Cortex of kidney (tissue), 1 donor: ENCODE measurements at places on chromosomes 6 and 20.

GRCh38 chr6:159679091-159680077 is 13.7 kb downstream of the SOD2 start:
- DNase-seq = no peak

DNA sequence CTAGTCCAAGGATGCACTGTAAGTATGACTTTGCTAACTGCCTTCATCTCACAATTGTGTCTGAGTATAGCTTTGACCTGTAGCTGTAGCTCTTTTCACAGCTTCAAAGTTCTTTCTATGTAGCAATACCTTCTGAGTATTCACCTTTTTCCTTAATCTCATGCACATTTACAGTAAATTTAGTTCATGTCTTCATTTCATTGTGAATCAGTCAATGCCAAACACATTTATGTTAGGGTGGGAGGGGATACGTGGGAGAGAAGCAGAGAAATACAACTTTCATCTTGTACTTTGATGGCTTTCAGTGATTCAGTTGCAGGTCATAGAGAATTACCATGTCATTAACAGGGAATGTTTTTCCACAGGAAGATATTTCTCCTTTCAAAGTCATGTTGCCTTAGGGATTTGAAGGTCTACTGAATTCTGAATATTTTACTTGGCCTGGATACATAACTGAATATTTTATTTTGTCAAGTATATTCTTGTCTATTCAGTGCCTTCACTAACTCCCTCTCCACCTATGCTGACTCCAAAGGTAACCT is 119.2 kb downstream of the TINAG start:
- no peak for DNase-seq

DNA sequence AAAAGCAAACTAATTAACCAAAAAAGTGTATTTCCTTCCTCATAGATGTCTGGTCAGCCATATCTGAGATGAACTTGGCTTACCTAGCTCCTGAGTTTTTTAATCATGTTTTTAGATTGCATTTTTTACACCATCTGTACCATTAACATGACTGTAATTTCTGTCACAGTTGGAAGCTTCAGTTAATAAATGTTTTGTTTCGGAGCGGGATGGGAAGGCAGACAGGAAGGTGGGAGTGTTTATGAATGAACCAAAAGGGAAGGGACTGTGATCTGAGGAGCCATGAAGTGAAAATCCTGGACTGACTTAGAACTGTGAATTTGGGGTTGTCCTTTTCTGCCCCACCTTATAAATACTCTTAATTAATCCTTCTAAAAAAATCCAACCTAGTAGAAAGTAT is 445.6 kb upstream of the SOX4 start:
- DNase-seq = no peak

DNA sequence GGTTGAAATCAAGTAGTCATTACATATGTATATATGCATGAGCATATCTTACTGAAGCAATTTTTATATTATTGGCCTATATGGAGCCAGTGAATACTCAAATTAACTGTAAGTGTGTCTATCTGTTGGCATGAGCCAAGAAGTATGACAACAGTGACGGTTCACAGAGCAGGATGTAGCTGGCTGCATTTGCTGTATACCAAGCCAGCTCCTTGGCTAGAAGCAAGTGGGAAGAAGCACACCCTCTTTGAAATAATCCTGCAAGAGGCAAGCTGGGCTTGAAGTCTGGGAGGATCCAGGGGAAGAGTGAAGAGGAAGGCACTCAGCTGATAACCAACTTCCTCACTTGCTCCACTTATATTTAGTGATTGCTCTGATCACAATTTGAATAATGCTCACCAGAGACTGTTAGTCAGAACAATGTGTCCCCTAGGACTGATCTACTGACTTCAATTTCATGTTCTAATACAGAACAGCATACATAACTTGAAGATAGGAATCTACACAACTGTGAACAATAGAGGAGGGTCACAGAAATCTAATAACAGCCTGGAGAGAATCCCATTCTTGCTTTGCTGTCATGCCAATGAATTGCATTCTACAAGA is 497.3 kb downstream of the PRKN start:
- no peak for DNase-seq

DNA sequence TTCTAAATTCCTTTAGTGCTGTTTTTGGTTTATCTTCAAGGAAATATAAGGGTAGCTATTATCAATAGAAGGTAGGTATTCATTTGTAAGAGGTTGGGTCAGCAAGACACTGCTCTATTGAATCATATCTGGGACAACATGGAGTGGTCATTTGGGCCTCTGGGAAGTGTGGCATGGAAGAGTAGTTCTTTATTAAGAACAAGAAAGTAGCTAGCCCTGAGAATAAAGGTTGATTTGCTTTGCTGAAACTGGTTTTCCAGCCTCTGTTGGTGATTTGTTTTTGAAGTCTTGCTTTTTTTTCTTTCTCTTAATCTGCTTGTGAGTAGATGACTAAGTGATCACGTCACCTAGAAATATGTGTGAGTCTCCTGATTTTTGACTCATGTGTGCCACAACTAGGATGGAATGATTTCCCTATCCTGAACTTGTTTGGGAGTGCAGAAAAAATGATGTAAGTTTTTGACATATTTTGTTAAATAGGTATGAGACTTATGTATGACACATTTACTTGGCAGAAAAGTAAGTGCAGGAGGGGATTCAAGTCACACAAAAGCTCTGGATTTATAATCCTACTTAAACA is 381.8 kb downstream of the CENPW start:
- DNase-seq = no peak

- no peak for DNase-seq
These were observed 158.3 kb downstream of the GRM4 start for GRCh38 chr6:33987531-33988021.

- DNase-seq = no peak
These were observed 463 bp upstream of the HLA-DMB start for GRCh38 chr6:32941214-32941768.

DNA sequence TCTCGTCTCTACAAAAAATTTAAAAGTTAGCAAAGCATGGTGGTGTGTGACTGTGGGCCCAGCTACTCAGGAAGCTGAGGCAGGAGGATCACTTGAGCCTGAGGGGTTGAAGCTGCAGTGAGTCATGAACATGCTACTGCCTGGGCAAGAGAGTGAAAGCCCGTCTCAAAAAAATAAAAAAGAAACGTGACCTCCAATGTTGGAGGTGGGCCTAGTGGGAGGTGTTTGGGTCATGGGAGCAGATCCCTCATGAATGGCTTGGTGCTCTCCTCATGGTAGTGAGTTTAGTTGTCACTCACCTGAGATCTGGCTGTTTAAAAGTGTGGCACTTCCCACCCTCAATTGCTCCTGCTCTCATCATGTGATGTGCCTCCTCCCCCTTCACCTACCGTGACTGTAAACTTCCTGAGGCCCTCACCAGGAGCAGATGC is 24.3 kb downstream of the RBL1 start:
- DNase-seq = no peak

GRCh38 chr6:34120953-34121675 is 24.8 kb downstream of the GRM4 start:
- DNase-seq = no peak

- no peak for DNase-seq
These were observed 58.4 kb upstream of the IER3 start for GRCh38 chr6:30802731-30803130.

- no peak for DNase-seq
These were observed 237.5 kb downstream of the CDC5L start for GRCh38 chr6:44624936-44625573.

DNA sequence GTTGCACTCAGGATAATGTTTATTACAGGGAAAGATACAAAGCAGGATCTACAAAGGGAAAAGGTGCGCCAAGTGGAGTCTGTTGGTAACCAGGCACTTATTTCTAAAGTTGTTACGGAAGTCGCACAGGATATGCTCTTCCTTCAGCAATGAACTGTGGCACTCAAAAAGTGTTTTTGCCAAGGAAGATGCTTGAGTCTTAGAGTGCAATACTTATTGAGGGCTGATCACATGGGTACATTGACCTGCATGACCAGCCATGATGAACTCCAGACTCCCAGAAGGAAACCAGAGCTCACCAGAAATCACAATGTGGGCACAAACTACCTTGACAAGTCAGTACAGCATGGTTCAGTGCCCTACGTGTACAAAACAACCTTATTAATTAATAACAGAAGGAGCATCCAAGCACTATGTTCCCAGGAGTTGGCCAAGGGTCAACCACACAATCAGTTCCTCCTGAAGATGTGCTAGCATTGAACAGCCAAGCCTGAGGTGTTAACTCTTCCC is 270.7 kb upstream of the TFAP2D start:
- DNase-seq = no peak

DNA sequence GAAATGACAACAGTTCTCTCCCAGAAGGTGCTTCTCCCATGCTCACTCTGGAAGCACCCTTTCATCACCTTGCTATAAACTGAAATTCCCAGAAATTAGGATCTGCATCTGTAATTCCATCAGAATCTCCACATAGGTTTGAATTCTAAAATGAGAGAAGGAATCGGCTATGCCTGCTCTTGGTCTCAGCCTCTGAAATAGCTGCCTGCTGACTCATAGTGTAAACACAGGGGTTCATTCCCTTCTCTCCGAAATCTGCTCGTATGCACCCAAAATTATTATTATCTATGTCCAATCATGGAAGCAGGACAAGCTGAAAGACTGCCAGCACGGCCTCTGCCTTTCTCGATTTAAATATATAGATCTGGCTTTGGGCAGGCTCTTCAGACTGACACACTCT is 74.6 kb upstream of the TAB2 start:
- DNase-seq = no peak

DNA sequence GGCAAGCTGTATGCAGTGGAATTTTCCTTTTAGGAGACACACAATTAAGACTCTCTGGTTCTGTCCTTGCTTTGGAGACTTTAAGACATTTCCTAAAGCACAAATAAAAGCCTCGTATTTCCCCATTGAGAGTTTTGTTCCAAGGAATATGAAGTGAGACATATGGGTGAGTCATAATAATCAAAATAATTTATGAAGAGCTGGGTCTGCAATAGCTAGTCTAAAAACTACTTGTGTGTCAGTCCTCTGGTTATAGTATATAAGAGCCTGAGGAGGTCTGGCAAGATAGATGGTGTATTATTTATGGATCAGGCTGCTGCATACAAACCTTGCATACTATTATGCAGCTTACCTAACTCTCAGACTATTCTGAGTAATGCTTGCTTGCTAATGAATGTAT is 142.6 kb downstream of the ADGRG6 start:
- no peak for DNase-seq

DNA sequence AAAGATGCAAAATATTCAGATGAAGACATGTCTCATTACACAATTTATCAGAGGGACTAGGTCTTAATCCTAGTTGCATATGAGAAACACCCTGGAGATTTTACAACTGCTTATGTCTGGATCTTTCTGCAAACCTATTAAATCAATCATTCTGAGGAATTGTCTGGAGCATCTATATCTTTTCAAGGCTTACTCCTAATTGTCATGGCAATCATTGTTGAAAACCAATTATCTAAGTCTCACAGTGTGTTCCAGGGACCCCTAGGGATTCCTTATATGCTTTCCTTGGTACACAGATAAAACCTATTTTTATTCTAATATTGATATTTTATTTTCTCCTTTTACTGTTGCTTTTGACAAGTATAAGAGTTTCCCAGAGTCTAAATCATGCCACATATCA is 696.9 kb upstream of the EYS start:
- no peak for DNase-seq

GRCh38 chr6:73566954-73567591 is 46.2 kb upstream of the EEF1A1 start:
- DNase-seq = no peak

DNA sequence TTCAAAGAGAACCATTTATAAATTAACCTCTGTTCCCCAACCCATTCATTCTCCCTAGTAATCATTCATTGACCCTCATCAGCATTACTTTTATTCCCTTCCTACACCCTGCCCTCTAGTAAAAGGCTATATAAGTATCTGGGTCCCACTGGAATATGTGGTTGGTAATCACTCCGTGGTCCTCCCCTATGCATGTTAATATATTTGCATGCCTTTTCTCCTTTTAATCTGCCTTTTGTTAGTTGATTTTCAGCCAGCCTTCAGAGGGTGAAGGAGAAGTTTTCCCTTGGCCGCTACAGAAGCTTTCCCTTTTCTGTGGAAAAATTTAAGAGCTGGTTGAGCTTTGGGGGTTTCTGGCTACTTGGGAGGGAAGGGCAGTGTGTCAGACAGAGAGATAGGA is 585.6 kb downstream of the UTRN start:
- no peak for DNase-seq

- DNase-seq = no peak
These were observed 286.5 kb upstream of the PRND start for GRCh38 chr20:4435225-4435624.

DNA sequence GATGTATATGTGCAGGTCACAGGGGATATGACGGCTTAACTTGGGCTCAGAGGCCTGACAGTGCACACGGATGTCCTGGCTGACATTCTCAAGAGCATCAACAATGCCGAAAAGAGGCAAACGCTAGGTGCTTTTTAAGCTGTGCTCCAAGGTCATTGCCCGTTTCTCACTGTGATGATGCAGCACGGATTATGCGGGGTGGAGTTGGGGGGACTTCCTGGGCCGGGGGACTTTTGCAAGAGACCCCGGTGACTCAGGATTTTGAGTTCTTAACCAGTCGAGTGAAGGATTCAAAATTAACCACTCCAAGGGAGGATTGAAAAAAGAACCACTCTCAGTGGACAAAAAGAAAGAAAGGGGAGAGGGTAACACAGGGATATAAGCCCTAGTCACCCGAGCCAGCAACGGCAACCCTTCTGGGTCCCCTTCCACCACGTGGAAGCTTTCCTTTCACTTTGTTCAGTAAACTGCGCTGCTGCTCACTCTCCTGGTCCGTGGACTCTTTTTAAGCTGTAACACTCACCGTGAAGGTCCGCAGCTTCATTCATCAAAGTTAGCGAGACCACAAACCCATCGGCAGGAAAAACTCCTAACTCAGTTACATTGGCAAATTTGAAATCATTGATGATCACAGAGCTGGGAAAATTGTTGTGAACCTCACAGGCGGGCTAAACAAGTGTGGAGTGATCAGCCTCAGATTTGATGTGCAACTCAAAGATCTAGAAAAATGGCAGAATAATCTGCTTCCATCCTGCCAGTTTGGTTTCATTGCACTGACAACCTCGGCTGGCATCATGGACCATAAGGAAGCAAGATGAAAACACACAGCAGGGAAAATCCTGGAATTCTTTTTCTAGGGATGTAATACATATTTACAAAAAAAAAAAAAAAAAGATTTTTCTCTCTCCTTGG is 199.3 kb downstream of the ARID1B start:
- no peak for DNase-seq

DNA sequence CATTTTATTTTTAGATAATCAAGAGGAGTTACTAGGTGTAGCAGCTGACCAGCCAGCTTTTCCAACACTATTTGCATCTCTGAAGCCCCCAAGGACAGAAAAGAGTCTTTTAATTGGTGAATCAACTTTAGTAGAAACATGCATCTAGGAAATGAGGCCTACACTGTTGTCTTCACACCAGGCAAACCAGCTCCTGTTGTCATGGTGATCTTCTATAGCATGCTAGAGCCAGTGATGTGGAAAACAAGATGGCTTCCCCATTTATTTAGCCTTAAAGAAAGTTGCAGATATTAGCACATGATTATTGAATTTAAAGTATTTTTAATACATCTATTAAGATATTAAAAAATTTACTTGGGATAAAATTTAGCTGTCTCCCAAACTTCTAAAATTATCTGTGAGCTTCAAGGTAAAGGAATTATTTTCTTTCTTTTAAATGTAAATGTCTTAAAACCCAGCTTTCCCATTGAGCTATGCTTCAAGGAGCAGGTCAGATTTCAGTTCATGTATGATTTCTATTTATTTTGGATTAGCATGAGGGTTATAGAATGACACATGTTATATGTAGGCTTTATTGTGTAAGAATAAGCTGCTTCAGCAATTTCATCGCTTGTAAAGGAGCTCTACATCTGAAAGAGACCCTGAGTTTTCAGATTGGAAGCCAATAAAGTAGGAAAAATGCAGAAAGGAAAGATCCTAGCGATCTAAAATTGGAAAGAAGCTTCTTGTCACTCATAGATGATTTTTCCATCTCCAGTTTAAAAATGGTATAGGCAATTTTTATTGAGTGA is 564.9 kb upstream of the CITED2 start:
- DNase-seq = no peak
